ENCODE measurements at places on chromosomes 6 and 20. TPM values are rescaled to one million over a fixed set of nuclear protein-coding genes. Genes with fewer than 3 reads are reported as not detected.

The MYB gene
- 0.45 TPM for total RNA-seq

The MUCL3 gene
- total RNA-seq: not detected

The SFTA2 gene
- not detected for total RNA-seq

The OTOR gene
- not detected for total RNA-seq

The CCN5 gene
- total RNA-seq: 3.4 TPM

Measured in bronchus fibroblast of lung (primary cell).